AG10803 (cell line): ENCODE measurements at places on chromosomes 5 and 9.
A peak's percentile ranks its signal among the peaks of the same experiment; 100 is the strongest.

GRCh38 chr9:69134412-69134811, 39.7 kb upstream of the TJP2 start:
- no peak for DNase-seq

DNA sequence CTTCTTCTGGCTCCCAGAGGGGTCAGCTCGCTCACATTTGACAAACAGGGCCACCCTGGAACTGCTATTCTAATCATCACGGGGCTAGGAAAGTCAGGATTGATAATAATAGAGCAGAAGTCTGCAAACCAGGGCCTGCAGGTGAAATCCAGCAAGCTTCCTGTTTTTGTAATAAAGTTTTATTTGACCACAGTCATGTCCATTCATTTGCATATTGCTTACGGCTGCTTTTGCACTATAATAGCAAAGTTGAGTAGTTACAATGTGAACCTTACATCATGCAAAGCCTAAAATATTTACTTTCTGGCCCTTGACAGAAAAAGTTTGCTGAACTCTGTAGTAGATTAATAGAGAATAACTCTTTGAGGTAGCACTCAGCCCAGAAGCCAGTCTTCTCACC, 63.2 kb upstream of the CTXN3 start:
- no peak for DNase-seq

DNA sequence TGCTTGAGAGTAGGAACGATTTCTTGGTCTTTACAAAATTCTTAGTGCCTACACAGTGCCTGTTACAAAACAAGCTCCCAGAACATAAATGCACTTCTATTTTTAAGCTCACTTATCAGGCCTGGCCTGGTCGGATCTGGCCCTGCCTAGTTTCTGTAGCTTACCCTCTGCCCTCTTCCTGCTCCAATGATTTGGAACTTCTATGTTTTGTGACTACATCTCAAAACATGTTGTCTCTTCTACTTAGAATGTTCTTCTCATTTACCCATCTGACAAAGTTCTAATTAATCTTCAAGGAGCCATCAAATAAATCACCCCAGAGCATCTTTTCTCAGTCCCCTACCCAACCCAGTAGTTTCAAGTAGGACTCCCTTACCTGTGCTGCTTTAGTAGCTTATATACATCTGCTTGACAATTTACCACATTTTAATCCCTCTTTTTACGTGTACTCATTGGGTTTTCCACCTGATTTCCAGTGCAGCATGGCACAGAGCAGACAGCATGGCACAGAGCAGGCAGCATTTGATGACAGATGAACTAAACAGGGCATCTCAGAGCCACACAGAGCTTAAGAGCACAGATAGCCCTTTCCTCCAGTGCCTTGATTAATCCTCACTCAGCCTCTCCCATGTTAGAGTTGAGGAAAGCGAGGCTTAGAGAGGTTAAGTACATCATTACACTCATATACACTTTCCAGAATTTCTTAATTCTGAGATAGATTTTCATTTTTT, 171.9 kb downstream of the MAPKAP1 start:
- DNase-seq = no peak

DNA sequence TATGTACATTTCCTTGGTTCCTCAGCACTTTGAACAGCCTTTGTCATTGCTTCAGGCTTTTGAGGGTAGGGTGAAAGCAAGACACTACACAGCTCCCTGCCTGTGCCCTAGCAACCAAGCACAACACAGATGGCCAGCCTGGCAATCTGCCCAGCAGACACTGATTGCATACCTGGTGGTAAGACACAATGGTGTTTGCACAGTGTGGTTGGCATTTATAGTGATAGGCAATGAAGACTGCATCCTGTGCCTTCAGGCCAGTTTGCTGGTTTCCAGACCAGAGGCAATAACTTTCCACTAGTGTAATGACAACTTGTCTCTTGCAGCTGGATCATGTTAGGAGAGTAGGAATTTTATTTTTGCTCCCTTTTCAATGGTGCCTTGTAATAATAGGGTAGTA, 144.5 kb upstream of the TNC start:
- peak; percentile 98 for DNase-seq

DNA sequence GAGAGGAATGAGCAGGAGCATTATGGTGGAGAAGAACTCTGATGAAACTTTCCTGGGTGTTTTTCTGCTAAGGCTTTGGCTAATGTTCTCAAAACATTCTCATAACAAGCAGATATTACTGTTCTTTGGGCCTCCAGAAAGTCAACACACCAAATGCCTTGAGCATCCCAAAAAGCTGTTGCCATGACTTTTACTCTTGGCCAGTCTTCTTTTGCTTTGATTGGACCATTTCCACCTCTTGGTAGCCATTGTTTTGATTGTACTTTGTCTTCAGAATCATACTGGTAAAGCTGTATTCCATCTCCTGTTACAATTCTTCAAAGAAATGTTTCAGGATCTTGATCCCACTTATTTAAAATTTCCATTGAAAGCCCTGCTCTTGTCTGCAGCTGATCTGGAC, 139.6 kb downstream of the MAN2A1 start:
- DNase-seq = no peak

GRCh38 chr5:72194846-72195245, 87.6 kb downstream of the MAP1B start:
- no peak for DNase-seq

DNA sequence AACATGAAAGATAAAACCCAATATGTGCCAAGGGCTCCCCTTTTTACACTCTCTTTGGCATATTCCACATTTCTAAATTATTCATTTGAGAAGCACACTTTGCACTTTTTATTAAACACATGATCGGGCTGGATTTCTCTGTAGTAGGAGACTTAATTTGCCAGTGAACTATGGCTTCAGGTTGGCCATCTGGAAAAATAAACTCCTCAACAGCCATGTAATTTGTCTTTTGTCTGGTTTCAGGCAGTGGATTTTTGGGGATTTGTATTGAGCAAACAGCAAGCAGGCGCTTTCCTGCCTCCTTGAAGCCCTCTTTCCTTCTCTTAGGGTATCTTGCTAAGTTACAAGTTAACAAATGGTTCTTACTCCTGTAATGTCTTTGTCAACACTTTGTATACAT, 73.0 kb upstream of the DMRTA1 start:
- DNase-seq = no peak

- DNase-seq = no peak
Observed at GRCh38 chr5:157930710-157931109, 71.8 kb upstream of the CLINT1 start.

GRCh38 chr5:56829137-56829908, 14.0 kb downstream of the MAP3K1 start:
- DNase-seq = no peak

GRCh38 chr5:123545506-123545905, 33.5 kb downstream of the CSNK1G3 start:
- peak; percentile 27 for DNase-seq

DNA sequence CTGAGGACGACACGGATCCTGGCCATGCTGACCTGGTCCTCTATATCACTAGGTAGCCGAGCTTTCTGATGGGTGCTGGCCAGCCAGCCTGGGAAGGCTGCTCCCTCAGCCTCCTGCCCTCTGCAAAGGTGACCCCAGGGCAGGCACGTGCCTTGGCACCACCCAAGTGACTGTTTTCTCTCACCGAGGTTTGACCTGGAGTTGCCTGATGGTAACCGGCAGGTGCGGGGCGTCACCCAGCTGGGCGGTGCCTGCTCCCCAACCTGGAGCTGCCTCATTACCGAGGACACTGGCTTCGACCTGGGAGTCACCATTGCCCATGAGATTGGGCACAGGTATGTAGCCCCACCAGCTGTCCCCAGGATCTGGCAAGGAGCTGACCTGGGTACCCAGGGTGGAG, 3.8 kb downstream of the ADAMTS13 start:
- no peak for DNase-seq

DNA sequence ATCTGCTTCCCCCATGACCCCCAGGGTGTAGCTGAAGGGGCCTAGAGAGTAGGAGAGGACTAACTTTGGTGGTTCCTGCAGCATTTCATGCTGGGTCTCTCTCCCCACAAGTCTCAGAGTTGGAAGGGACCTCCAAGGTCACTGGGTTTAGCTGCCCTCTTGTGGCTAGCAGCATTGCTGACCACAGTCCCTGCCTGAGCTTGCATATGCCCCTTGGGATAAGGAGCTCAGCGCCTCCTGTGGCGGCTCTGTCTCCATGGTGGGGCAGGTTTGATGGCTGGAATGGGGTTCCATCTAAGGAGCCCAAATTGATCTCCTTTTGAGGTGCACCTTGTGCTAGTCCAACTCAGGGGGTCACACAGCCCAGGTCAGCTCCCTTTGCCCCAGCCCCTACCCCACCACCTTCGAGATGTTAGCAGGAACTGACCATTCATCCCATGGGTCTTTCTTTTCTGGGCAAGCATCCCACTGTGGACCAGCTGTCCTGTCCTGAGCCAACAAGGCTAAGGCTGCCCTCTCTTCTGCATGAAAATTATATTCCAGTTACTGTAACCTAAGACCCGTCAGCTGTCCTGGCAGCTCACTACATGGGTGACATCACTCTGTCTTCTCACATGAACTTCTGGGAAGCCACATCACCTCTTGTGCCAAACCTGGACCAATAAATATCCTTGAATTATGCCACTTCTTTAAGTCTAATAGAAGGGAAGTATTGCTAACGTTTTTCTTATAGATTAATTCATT, 196.2 kb downstream of the HSPA4 start:
- DNase-seq = peak; percentile 3

- DNase-seq = no peak
Observed at GRCh38 chr5:32836176-32836575, 125.1 kb downstream of the NPR3 start.

DNA sequence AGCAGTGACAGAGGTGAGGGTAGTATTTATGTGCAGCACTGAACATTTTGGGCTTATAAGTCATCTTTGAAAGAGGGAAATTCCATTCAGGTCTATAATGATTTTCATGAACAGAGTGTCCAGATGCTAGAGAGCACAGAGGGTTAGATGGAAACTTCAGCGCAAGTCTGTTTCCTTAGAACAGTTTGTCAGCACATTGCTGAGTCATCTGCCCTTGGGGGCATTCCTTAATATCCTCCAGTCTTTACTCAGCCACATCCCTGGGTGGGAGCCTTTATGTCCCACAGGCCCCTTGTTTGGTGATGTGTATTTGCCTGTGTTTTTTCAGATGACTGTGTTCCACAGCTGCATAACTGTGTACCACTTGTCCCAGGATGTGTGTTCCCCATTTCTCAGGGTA, 138.5 kb upstream of the S1PR3 start:
- DNase-seq = peak; percentile 81

DNA sequence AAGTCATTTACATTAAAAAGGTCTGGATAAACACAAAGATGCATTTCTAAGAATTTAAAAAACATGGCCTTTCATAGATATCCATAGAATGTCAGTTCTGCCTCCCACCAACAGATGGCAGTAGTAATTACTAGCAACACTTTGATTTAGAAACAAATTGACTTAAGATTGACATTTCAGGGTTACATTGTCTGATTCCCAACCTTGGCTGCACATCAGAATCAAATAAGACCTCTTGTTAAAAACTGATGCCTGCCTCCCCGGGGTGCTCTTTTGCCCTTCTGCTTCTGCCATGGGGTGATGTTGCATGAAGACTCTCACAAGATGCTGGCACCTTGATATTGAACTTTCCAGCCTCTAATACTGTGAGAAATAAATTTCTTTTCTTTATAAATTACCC, 146.2 kb upstream of the GPR151 start:
- DNase-seq = peak; percentile 7
